Sciatic nerve (tissue), 2 donors: ENCODE measurements at places on chromosomes 6 and 20. TPM values are rescaled to one million over a fixed set of nuclear protein-coding genes. Genes with fewer than 3 reads are reported as not detected.

GRCh38 chr6:13453771-13454251 is 33.6 kb downstream of the GFOD1 start:
- no peak for DNase-seq

GRCh38 chr6:41470029-41470330 is 76.2 kb upstream of the FOXP4 start:
- no peak for DNase-seq

DNA sequence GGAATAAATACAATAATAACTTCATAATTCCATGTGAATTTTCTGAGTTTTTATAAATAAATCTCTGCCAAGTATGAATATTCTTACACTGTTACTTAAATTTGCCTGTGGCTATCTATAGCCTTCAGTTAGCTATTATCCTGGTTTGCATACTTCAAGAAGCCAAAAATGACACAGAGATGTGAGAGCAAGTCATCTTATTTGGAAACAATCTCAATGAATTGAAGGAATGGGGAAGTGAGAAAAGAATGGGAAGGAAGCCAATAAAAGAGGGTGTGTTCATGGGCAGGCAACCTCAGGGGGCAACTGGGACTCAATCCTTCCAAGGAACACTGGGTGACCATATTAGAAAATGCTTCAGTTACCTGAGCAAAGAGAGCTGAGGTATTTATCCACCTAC is 9.9 kb downstream of the HAO1 start:
- DNase-seq = no peak

The RALGAPB gene
- total RNA-seq = 40.9 TPM

DNA sequence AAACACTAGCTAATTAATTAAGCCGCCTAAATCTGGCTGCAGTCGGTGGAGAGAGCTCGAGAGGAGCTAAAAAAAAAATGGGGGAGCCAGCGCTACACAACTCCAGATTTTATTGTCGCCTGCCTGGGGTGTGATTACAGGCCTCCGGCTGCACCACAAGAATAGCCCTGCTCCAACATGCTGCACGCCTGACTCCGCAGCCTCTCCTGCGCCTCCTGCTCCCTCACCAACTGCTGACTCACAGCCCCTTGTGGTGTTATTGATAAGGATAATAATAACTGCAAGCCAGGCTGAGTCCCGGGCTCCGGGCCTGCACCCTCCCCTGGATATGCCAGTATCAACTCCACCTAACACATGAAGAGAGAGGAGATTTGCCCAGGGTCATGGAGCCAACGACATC is 16.8 kb downstream of the SIRPA start:
- DNase-seq = no peak

The CD93 gene
- total RNA-seq = 81.0 TPM

GRCh38 chr6:122631571-122632249 is 21.5 kb downstream of the PKIB start:
- DNase-seq = no peak

The MYL9 gene
- 709 TPM for total RNA-seq

DNA sequence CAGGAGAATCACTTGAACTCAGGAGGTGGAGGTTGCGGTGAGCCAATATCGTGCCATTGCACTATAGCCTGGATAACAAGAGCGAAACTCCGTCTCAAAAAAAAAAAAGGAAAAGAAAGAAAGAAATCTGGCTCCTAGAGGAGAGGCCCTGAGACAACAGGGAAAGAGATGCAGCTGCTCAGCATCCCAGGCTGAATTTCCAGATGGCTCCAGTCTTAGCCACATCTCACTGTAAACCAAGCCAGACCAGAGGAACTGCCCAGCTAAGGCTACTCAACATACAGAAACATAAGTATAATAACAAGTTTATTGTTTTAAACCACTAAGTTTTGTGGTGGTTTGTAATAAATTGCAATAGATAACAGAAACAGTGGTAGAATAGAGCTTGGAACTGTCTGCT is 38.5 kb upstream of the TASP1 start:
- DNase-seq = no peak

The COL21A1 gene
- 31.4 TPM for total RNA-seq

DNA sequence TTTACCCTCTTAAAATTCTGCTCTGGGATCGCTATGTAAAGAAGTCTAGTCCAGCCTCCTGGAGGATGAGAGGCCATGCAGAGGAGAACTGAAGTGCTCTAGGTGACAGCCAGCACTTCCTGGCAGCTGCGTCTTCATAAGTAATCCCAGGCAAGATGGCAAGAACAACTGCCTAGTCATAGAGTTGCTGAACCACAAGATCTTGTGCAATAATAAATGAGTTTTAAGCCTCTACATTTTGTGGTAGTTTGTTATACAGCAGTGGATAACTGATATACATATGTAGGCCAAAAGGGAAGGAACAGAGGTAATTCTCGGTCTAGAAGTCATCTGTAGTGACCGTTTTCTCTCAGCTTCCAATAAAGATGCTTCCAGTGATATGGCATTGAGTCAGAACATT is 103.8 kb upstream of the FLRT3 start:
- DNase-seq = no peak

DNA sequence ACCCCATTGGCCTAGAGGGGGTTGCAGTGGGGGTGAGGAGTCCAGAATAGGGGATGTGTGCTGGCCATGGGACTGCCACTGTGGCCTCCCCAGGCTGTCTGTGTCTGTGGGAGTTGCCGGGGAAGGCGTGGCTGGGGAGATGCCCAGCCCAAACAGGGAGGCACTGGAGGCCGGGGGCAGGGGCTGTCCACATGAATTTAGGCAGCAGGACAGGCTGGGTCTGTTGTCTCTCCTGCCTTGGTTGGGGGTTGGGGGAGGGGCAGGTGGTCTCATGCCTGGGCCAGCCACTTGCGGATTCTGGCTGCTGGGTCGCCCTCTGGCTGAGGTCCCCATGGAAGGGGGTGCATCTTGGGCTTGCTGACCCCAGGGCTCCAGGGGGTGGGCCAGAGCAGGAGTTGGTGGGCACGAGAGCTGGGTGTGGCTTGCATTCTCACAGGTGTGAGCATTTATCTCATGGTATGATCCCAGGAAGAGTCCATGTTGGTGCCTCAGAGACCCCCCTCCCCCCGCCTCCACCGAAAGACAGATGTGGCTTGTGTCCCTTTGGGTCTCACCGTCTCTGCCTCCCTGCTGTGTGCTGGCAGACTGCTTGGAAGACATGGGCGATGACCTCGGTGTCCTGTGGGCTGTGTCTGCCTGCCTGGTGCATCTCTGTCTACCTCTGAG is 4.0 kb downstream of the SOX18 start:
- DNase-seq = no peak

The CRISP2 gene
- total RNA-seq = not detected

- no peak for DNase-seq
These were observed 6.1 kb upstream of the SLC35B3 start for GRCh38 chr6:8441452-8441851.

The FLOT1 gene
- total RNA-seq = 172 TPM

DNA sequence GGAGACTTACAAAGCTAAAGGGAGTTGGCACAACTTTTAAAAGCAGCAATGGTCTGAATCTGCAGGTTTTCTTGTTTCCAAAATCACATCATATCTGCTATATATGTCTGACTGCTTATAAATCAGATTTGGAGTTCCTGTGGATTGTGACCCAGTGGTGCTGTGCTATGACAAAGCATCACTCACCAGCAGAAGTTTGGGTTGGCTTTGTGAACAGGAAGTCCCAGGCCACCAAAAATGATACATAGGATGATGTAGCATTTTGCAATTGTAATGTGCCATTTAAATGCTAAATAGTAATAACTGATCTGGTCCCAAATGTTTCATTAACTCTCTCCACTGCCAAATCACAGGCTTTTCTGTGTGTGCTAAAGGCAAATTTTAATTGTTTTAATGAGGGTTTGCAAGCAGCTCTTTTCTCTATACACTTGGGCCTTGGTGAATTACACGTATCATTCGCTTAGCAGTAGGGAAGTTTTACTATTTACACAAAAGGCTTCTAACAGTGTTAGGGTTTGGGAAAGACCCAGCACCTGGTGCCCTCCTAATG is 60.8 kb downstream of the SYNDIG1 start:
- no peak for DNase-seq

DNA sequence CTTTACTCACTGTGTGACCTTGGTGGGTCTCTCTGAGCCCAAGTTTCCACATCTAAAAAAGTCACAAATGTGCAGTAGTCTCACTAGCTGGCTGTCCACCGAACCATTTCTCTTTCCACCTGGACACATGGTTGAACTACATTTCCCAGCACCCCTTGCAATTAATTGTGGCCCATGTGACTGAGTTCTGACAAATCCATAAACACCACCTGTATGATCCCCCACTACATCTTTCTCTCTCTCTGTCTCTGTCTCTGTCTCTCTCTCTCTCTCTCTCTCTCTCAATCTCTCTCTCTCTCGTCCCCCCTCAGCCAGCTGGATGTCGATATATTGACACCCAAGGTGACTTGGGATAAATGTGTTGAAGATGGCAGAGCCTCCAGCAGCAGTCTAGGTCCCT is 42.8 kb downstream of the SNHG17 start:
- DNase-seq = no peak
